ENCODE measurements at places on chromosomes 6 and 20. TPM values are rescaled to one million over a fixed set of nuclear protein-coding genes. Genes with fewer than 3 reads are reported as not detected.

SYNDIG1 gene
- total RNA-seq, result not detected

GPR63 gene
- 1.3 TPM for total RNA-seq

BFSP1 gene
- 0.81 TPM for total RNA-seq

ME1 gene
- total RNA-seq, result 14.5 TPM

BMP5 gene
- not detected for total RNA-seq

TDRD6 gene
- 0.07 TPM for total RNA-seq
